ENCODE measurements at places on chromosomes 6 and 20.

DNA sequence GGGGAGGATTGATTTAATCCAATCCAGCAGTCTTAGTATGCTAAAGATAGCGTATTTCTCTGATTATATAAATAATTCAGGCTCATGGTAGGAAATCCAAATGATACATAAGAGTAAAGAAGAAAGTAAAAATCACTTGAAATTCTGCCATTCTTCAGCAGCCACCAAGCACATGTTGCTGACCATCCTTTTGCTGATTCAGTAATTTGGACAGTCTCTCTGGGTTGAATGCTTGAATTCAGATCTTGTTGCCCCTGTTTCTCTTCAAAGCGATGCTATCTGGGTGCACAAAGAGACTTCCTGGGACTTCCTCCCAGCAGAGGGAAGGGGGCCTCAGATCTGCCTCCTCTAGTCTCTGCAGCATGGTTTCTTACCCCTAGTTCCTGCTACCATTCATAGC is 609.1 kb downstream of the UTRN start:
- DNase-seq: no peak

DNA sequence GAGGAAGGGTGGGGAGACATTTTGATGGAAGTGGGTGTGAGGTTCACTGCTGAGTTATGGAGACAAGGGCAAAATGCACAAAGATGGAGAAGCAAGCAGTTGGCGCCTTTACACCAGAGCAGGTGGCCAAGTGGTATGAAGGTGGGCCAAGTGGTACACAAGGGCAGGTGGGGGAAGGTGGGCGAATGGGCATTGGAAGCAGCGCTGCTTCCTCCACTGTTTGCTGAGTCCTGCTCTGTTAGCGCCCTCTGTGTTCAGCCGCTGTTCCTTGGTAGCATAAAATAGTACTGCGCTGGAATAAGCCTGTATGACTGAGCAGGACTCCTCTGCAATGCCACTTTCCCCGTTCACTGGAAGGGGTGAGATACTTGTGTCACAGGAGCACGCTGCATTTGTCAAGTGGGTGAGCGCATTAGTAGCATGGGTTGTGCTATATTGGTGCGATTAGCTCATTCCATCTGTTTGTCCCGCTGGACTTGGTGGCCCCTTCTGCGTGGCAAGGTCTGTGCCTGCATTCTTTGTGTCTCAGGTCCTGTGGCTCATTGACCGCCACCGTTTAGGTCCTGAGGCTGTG is 116.4 kb downstream of the TOX2 start:
- no peak for DNase-seq

- DNase-seq: no peak
Measured at GRCh38 chr6:4707011-4707410, 69.2 kb upstream of the CDYL start.

GRCh38 chr6:53067849-53068361 is 2.7 kb downstream of the FBXO9 start:
- no peak for DNase-seq

DNA sequence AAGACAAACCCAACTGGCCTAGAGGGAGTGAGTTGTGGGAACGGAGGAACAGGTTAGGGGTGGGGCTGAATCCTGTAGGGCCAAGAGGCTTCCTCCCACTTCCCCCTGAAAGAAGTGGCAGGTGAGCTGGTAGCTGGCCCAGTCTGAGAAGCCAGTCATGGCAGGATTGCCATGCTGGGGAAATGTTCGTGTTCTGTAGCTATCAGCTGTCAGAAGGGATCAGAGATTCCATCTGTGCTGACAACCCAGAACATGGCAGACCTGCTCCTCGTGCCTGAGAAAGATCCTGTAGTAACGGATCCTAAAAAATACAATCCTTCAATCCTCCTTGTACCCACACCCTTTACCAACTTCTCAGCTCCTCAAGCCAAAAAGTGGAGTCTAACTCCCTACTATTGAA is 43.0 kb downstream of the BANF2 start:
- DNase-seq: no peak

- no peak for DNase-seq
Measured at GRCh38 chr6:104771258-104771832, 88.4 kb downstream of the HACE1 start.

GRCh38 chr6:40623178-40623577 is 36.0 kb upstream of the LRFN2 start:
- DNase-seq: no peak

DNA sequence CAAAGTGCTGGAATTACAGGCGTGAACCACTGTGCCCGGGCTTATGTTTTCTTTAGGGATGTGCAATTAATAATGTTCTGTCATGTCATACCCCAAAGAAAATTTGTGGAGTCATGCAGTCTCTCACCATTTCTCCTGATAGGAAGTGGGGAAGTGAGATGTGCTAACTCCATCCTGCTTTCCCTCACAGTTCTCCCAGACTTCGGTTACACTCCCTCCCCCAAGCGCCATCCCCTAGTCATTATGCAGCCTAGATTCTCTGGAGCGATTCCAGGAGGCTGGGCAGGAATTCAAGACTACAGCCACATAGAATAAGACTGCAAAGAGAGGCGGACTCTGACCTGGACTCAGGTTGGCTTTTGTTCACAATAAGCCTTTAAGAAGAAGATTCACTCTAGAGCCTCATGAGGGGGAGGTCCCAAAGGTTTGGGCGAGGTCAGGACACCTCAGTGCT is 271.4 kb downstream of the ALDH8A1 start:
- DNase-seq: peak; percentile 41

DNA sequence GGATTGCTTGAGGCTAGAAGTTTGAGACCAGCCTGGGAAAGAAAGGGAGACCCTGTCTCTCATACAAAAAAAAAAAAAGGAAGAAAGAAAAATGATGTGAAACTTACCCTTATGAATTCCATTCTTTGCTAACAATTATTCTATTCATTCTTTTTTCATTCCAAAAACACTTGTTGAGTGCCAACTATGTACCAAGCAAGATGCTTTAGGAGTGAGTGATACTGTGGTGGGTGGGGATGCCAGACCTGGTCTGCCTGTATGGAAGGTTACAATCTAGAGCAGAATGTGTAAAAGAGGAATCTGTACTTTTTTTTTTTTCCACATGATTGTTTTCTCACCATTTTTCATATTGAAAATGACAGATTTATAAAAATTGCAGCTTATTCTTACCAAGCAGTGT is 73.8 kb upstream of the TULP1 start:
- no peak for DNase-seq

DNA sequence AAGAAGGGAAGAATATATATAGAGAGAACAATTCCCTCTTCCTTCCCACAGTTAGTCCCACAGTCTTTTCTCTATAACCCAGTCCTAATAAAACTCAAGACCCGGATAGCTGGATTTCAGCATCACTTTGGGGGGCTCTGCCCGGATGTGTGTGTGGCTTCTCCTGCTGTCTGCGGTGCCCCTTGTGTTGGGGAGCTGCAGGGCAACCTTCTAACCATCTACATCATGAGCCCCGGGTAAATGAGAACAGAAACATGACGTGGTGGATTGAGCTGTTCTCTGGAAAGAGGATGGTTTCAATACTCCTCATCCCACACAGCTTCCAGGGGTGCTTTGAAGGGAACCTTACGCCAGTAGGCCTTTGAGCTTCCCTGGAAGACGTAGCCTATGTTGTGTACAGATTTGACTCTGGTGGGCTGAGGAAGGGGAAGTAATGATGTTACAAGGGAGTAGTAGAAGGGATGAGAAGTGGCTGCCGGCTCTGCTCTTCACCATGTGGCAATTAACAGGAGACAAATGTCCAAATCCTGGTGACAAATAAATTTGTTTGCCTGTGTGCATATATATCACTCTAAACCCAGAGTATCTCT is 13.5 kb upstream of the PRDM1 start:
- no peak for DNase-seq

DNA sequence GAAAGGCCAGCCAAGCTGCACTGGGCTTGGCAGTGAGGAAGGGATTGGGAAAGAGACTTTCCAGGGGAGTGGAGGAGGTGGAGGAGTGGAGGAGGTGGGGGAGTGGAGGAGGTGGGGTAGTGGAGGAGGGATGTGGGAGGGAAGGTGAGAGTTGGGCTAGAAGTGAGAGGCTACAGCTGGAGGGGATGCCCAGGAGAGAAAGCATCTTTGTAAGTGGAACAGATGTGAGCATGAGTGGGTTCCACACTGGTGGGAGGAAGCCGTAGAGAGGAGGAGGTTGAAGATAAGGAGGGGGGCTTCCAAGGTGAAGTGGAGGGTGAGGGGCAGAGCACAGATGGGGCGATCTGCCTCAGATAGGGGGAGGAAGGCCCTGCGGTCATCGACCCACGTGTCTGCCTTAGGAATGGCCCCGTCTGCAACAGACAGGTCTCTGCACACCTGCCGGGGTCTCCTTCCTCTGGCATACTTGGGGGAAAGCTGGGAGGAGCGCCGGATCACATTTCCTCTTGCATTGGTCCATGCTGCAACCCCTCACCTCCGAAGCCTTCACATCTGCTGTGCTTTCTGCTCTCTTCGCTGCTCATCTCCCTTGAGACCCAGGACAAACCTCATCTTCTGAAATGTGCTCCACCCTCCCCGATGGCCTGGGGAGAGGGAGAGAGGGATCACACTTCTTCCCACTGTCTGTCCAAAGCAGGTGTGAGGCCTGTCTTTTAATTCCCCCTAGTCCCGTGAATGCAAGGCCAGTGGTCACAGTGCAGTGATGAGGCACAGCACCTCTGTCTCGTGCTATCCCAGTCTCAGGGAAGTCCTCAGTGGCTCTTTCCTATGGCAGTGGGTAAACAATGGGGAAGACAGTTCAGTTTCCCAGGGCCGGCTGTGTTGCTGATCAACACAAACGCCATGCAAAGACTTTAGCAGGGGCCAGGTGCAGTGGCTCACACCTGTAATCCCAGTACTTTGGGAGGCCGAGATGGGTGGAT is 48.6 kb upstream of the SNX9 start:
- DNase-seq: no peak

GRCh38 chr6:48844696-48845095 is 618.4 kb downstream of the MMUT start:
- DNase-seq: no peak

GRCh38 chr6:87241304-87241703 is 81.1 kb upstream of the SMIM8 start:
- DNase-seq: no peak

- no peak for DNase-seq
Measured at GRCh38 chr6:101711518-101711917, 318.0 kb downstream of the GRIK2 start.

DNA sequence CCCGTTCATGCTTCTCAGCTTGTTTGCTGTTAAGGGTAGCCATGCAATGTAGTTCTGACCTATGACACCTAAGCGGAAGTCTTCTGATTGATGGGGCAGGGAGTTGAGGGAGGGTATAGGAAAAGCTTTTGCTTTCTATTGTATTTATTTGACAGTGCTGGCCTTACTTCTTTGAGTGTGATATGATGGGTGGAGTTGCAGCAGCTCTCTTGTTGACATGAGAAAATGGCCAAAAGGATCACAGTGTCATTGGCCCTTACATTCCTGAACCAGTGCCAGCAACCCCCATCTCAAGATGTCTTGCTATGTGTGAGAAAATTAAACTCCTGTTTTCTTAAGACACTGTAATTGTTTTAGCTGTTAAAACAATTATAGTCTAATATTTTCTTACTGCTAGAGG is 117.5 kb downstream of the SAMD5 start:
- DNase-seq: no peak

GRCh38 chr20:62266340-62266739 is 28.0 kb downstream of the OSBPL2 start:
- DNase-seq: no peak

- no peak for DNase-seq
Measured at GRCh38 chr6:40744835-40745234, 157.7 kb upstream of the LRFN2 start.

GRCh38 chr6:158708239-158708638 is 58.4 kb downstream of the SYTL3 start:
- DNase-seq: no peak

- DNase-seq: peak; percentile 69
Measured at GRCh38 chr20:23637282-23638221, at the start of gene CST3. TSS of gene CST3 (minus strand) at chr20:23637955. CDS start at chr20:23637862, 93 bp downstream.
